ENCODE measurements at places on chromosomes 4 and X.

GRCh38 chr4:118282692-118283091, 70.1 kb downstream of the PRSS12 start:
- H3K4me1 ChIP-seq, result peaks cover 26% of the 10 kb centered on the region
- no peak for DNase-seq
- no peaks in the 10 kb centered on the region for H3K27me3 ChIP-seq

GRCh38 chr4:108590776-108591175, 29.6 kb upstream of the RPL34 start:
- no peak overlapping the region for H3K27ac ChIP-seq
- H3K4me1 ChIP-seq, result no peaks in the 10 kb centered on the region
- no peak overlapping the region for H3K4me3 ChIP-seq
- H3K36me3 ChIP-seq, result peaks cover 15% of the 10 kb centered on the region
- no peak for DNase-seq

- DNase-seq, result no peak
- H3K4me1 ChIP-seq, result no peaks in the 10 kb centered on the region
- H3K36me3 ChIP-seq, result no peaks in the 10 kb centered on the region
- H3K27ac ChIP-seq, result no peak overlapping the region
- peaks cover 8% of the 10 kb centered on the region for H3K27me3 ChIP-seq
- no peak overlapping the region for H3K4me3 ChIP-seq
Observed at GRCh38 chr4:118259111-118259510, 93.7 kb downstream of the PRSS12 start.

DNA sequence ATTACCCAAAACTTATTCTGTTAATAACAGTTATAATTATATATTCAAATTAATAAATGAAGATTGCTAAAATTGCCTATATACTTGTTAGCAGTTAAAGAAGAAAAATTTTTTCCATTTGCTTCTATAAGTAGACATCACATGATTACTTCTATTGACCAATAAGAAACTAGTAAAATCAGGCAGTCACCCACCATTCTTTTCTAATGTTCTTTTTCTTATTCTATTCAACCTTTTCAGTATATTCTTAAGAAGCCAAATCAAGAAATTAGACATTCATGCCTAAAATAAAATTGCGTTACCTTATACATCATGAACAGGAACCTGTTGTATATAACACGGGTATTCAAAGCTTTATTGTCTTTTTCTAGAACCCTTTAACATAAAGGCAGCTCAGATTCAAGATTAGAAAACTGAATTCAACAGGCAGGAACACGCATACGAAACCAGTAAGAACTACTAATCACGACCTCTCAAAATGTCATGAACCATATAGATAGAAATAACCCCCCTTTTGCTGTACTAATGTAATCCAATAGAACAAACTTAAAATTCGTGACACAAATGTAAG, 568.1 kb upstream of the DIPK2B start:
- H3K4me3 ChIP-seq, result peak overlapping the region; percentile 85
- DNase-seq, result no peak
- no peaks in the 10 kb centered on the region for H3K27me3 ChIP-seq
- peaks cover 52% of the 10 kb centered on the region for H3K4me1 ChIP-seq

- no peaks in the 10 kb centered on the region for H3K4me1 ChIP-seq
- no peak overlapping the region for H3K27ac ChIP-seq
- DNase-seq, result no peak
- no peaks in the 10 kb centered on the region for H3K36me3 ChIP-seq
Observed at GRCh38 chrX:14476205-14476604, 53.1 kb upstream of the GLRA2 start.

DNA sequence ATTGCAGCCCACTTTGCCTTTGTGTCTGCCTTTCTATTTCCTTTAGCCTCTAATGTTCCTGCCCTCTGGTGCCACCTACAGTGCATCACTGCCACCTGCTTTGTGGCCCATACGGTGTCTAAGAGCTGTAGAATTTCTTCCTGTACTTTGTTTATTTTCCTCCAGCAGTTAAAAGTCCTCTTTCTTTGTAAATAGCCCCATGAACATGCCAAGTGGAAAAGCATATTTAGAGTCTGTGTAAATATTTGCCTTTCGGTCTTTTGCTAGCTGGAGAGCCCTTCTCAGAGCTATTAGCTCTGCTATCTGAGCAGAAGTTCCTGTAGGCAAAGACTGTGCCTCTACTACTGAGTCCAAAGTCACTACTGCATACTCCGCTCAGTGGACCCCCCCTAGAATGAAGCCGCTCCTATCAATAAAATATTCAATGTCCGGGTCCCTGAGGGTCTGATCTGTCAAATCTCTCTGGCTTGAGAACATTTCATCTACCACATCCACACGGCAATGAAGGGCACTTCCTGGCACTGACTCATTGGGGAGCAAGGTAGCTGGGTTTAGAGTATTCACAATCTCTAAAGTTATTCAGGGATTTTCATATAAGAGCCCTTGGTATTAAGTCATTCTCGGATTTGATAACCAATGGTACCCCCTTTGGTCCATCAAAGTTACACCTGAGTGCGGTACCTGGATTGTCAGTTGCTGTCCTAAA, 36.3 kb downstream of the SULT1E1 start:
- H3K4me3 ChIP-seq, result no peak overlapping the region
- DNase-seq, result peak; percentile 68
- H3K27me3 ChIP-seq, result no peaks in the 10 kb centered on the region
- H3K36me3 ChIP-seq, result no peaks in the 10 kb centered on the region
- H3K27ac ChIP-seq, result no peak overlapping the region
- H3K4me1 ChIP-seq, result no peaks in the 10 kb centered on the region
